ENCODE measurements at places on chromosomes 2 and 18.
A peak's percentile ranks its signal among the peaks of the same experiment; 100 is the strongest.

DNA sequence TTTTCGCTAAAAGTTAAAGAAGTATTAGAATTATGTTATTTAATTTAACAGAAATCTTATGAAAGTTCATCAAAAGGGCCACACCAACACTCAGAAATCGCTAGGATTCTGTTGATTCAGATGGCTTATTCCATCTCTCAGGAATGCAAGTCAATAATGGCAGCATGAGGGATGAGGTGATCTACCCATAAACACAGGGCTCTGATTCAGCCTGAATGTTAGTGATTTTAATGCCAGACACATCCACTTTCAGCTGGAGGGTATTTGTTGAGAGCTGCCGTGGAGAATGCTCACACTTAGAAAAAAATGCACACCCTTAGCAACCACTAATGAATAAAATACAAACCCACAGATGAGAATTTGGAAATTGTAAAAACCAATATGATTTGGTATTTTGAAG, 173.3 kb upstream of the ERBB4 start:
- no peaks in the 10 kb centered on the region for H3K36me3 ChIP-seq
- no peak overlapping the region for H3K4me3 ChIP-seq
- no peak overlapping the region for H3K27ac ChIP-seq

- no peaks in the 10 kb centered on the region for H3K4me1 ChIP-seq
- no peaks in the 10 kb centered on the region for H3K27me3 ChIP-seq
- peak; percentile 63 for DNase-seq
- H3K27ac ChIP-seq = no peak overlapping the region
- no peak overlapping the region for H3K4me3 ChIP-seq
Measured at GRCh38 chr2:33395655-33396249, 80.7 kb upstream of the RASGRP3 start.

DNA sequence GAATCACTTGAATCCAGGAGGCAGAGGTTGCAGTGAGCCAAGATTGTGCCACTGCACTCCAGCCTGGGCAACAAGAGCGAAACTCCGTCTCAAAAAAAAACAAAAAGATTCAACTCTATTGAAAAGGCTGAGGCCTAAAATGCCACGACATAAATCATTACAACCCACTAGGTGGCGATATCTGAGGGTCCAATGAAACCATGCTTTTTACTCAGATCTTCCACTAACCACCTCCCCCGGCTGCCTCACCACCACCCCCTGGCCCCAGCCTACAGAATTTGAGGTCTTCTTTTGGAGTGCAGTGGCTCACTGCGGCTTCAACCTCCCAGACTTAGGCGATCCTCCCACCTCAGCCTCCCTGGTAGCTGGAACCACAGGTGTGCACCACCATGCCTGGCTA, 57.5 kb downstream of the AP1S3 start:
- no peaks in the 10 kb centered on the region for H3K36me3 ChIP-seq
- no peaks in the 10 kb centered on the region for H3K4me1 ChIP-seq
- H3K27me3 ChIP-seq = no peaks in the 10 kb centered on the region

DNA sequence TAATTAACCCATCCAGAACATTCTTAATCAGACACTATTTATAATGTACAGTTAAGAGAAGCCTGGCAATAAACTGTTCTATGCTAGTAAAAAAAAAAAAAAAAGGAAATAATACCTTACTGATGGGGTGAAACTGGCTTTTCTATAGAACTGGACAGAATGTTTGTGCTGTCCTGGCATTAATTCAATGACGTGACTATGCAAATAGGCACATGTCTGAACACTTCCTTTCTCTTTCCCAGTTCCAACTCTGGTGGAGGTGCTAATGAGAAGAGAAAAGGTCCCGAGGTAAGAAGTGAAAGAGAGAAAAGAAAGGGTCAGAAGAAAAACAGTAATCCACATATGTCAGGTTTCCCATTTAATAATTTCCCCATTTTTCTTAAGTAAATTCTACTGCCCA, 508.4 kb downstream of the ZEB2 start:
- H3K4me3 ChIP-seq = no peak overlapping the region
- H3K27ac ChIP-seq = no peak overlapping the region
- H3K27me3 ChIP-seq = no peaks in the 10 kb centered on the region
- no peaks in the 10 kb centered on the region for H3K4me1 ChIP-seq

- DNase-seq = peak; percentile 89
- peak overlapping the region; percentile 20 for H3K27ac ChIP-seq
- H3K4me1 ChIP-seq = peaks cover 67% of the 10 kb centered on the region
- H3K36me3 ChIP-seq = peaks cover 2% of the 10 kb centered on the region
- H3K27me3 ChIP-seq = no peaks in the 10 kb centered on the region
Measured at GRCh38 chr2:68726608-68727367, 7.8 kb upstream of the ARHGAP25 start.

DNA sequence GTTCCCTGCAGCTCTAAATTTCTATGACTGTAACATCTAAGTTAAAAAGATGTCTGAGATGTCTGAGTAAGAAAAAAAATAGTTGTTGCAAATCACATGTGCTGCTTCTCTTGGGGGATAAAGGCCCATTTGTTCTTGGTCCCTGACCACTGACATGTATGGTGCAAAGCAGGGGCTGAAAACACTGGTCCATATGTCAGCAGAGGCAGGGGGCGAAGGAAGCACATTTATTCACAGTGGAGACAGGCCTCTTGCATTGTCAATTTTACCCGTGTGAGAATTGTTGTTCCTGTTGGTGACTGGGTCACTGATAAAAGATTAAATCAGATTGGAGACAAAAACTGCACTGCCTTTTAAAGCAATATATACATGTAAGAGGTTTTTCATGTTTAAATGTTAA, 38.8 kb downstream of the PRKCE start:
- H3K27ac ChIP-seq = no peak overlapping the region
- no peak for DNase-seq
- no peaks in the 10 kb centered on the region for H3K4me1 ChIP-seq
- H3K36me3 ChIP-seq = no peaks in the 10 kb centered on the region
- no peaks in the 10 kb centered on the region for H3K27me3 ChIP-seq

DNA sequence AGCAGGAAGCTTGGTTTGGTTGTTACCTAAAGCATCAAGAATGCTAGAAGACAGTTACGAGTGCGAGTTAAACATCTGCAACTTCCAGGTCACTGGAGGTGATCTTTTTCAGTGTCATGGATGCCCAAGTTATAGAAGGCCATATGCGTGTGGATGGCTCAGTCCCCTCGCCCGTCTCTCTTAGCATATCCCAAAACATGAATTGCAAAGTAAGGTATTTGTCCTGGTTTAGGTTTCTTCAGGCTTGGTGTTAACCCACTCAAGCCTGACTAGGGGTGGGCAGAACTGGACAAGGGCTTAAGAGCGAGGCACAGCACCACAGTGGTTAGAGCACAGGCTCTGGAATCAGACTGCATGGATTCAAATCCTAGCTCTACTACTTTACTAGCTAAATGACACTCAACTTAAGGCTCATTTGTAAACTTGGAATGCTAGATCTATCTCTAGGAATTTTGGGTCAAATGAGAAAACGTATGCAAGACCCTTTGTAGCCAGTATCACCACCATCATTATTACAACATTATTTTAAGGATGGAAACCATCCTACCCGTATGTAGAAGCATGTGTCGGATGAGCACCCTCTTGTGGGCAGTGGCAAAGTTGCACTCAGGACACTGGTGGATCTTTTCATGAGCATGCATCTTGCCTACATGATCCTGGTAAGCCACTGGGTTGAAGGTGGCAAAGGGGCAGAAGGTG, 11.2 kb downstream of the ZNF142 start:
- peaks cover 6% of the 10 kb centered on the region for H3K36me3 ChIP-seq
- H3K27ac ChIP-seq = no peak overlapping the region
- peak; percentile 53 for DNase-seq
- H3K27me3 ChIP-seq = no peaks in the 10 kb centered on the region
- peaks cover 9% of the 10 kb centered on the region for H3K4me1 ChIP-seq

GRCh38 chr2:10765461-10765860, 44.0 kb downstream of the ATP6V1C2 start:
- H3K4me1 ChIP-seq = no peaks in the 10 kb centered on the region
- no peaks in the 10 kb centered on the region for H3K36me3 ChIP-seq
- no peak for DNase-seq
- no peak overlapping the region for H3K4me3 ChIP-seq

- no peak for DNase-seq
- no peaks in the 10 kb centered on the region for H3K36me3 ChIP-seq
- no peaks in the 10 kb centered on the region for H3K4me1 ChIP-seq
- no peaks in the 10 kb centered on the region for H3K27me3 ChIP-seq
Measured at GRCh38 chr18:50866765-50867164, 12.2 kb upstream of the ME2 start.

- H3K27me3 ChIP-seq = peaks cover 33% of the 10 kb centered on the region
- H3K4me3 ChIP-seq = no peak overlapping the region
- no peak for DNase-seq
- no peak overlapping the region for H3K27ac ChIP-seq
- no peaks in the 10 kb centered on the region for H3K36me3 ChIP-seq
- H3K4me1 ChIP-seq = no peaks in the 10 kb centered on the region
Measured at GRCh38 chr2:232385660-232386489, 7.3 kb downstream of the ALPP start.

DNA sequence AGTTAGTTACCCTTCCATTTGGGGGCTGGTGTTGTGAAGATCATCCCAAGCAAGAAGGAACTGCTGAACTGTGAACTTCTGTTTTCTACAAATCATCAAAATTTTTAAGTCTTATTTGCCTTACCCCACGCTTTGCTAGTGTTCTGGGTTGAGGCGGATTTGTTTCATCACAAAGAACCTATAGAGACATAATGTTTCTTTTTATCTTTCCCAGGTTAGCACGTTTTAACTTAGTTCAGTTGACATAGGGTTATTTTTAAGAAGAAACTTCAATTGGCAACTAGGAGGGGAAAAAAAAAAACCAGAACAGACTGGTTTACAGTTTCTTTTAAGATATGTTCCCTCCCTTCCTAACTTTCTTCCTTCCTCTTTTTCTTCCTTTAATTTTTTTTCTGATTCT, 31.1 kb upstream of the CERS6 start:
- H3K36me3 ChIP-seq = peaks cover 5% of the 10 kb centered on the region
- peaks cover 30% of the 10 kb centered on the region for H3K4me1 ChIP-seq
- DNase-seq = no peak
- peak overlapping the region; percentile 58 for H3K27ac ChIP-seq
- no peak overlapping the region for H3K4me3 ChIP-seq

GRCh38 chr2:134623046-134623445, 95.8 kb downstream of the TMEM163 start:
- peaks cover 10% of the 10 kb centered on the region for H3K4me1 ChIP-seq
- H3K36me3 ChIP-seq = peaks cover 8% of the 10 kb centered on the region
- peaks cover 7% of the 10 kb centered on the region for H3K27me3 ChIP-seq
- DNase-seq = no peak
- no peak overlapping the region for H3K27ac ChIP-seq

GRCh38 chr18:79507546-79508480, 112.1 kb downstream of the NFATC1 start:
- peaks cover 6% of the 10 kb centered on the region for H3K36me3 ChIP-seq
- no peak for DNase-seq
- H3K4me3 ChIP-seq = peak overlapping the region; percentile 76
- no peaks in the 10 kb centered on the region for H3K27me3 ChIP-seq
- H3K27ac ChIP-seq = peak overlapping the region; percentile 80
- peaks cover 56% of the 10 kb centered on the region for H3K4me1 ChIP-seq

DNA sequence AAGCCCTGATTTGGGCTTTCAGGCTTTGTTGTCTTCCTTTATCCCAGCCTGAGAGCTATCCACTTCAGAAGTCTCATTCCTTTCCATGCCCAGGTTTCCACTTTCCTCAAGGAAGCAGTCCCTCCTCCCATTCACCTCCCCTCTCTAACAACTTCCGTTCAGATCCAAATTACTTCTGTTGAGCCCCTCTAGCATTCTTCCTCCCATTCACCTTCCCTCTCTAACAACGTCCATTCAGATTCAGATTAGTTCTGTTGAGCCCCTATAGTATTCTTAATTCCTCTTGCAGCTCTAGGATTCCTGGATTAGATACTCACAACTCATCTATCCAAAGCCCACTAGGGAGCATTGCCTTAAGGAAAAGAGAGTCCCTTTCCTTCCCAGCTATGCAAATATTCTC, 216.8 kb downstream of the RAD51AP2 start:
- H3K36me3 ChIP-seq = no peaks in the 10 kb centered on the region
- DNase-seq = no peak
- peaks cover 10% of the 10 kb centered on the region for H3K27me3 ChIP-seq
- H3K27ac ChIP-seq = no peak overlapping the region
- no peak overlapping the region for H3K4me3 ChIP-seq

- no peak overlapping the region for H3K27ac ChIP-seq
- H3K4me3 ChIP-seq = no peak overlapping the region
- H3K36me3 ChIP-seq = peaks cover 2% of the 10 kb centered on the region
- H3K4me1 ChIP-seq = no peaks in the 10 kb centered on the region
- no peaks in the 10 kb centered on the region for H3K27me3 ChIP-seq
- no peak for DNase-seq
Measured at GRCh38 chr2:32773448-32773808, 145.6 kb downstream of the TTC27 start.

DNA sequence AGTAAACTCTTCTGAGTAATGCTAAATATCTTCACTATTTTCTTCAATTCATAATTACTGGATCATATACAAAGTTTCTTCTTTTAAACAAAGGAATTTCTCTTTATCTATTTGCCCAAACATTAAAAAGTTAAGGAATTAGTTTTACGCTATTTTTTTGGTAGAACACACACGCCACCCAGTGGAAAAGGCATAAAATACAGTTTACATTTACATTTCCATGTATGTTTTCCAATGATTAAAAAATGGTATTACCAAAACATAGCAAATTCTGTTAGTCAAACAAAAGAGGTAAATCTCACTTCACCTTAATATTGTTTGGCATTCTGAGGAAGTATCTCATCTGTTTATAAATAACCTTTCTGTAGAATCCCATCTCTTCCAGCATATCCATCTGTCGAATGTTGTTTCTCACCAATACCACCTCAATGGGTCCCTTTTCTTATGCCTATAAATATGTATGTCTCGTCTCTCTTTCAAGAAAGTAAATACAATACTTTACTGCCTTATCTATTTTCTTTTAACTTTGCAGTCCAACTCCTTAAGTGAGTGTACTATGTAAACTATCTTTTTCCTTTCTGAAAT, 7.2 kb downstream of the BOLL start:
- no peak overlapping the region for H3K4me3 ChIP-seq
- H3K4me1 ChIP-seq = no peaks in the 10 kb centered on the region
- no peaks in the 10 kb centered on the region for H3K36me3 ChIP-seq
- DNase-seq = no peak
- H3K27ac ChIP-seq = no peak overlapping the region

- H3K4me1 ChIP-seq = peaks cover 31% of the 10 kb centered on the region
- H3K27me3 ChIP-seq = peaks cover 36% of the 10 kb centered on the region
- H3K27ac ChIP-seq = no peak overlapping the region
Measured at GRCh38 chr2:72141881-72142451, 5.7 kb downstream of the CYP26B1 start.

- DNase-seq = no peak
- no peak overlapping the region for H3K27ac ChIP-seq
- no peak overlapping the region for H3K4me3 ChIP-seq
- no peaks in the 10 kb centered on the region for H3K4me1 ChIP-seq
- H3K27me3 ChIP-seq = no peaks in the 10 kb centered on the region
Measured at GRCh38 chr2:240989451-240990265, 8.8 kb upstream of the SNED1 start.

GRCh38 chr18:24514439-24514838, 54.0 kb downstream of the HRH4 start:
- peak overlapping the region; percentile 68 for H3K27ac ChIP-seq
- H3K27me3 ChIP-seq = no peaks in the 10 kb centered on the region
- no peak for DNase-seq
- H3K4me3 ChIP-seq = no peak overlapping the region
- no peaks in the 10 kb centered on the region for H3K4me1 ChIP-seq

Measured in activated T-cell treated with anti-CD3 and anti-CD28 coated beads, Interleukin-2, amount 50 U/mL, for 72 hours (primary cell).